ENCODE measurements at places on chromosomes 1 and 21. TPM values are rescaled to one million over a fixed set of nuclear protein-coding genes. Genes with fewer than 3 reads are reported as not detected.
A peak's percentile ranks its signal among the peaks of the same experiment; 100 is the strongest.

Gene MATN1
- not detected for total RNA-seq

Gene RGS18
- total RNA-seq: 2.0 TPM

DNA sequence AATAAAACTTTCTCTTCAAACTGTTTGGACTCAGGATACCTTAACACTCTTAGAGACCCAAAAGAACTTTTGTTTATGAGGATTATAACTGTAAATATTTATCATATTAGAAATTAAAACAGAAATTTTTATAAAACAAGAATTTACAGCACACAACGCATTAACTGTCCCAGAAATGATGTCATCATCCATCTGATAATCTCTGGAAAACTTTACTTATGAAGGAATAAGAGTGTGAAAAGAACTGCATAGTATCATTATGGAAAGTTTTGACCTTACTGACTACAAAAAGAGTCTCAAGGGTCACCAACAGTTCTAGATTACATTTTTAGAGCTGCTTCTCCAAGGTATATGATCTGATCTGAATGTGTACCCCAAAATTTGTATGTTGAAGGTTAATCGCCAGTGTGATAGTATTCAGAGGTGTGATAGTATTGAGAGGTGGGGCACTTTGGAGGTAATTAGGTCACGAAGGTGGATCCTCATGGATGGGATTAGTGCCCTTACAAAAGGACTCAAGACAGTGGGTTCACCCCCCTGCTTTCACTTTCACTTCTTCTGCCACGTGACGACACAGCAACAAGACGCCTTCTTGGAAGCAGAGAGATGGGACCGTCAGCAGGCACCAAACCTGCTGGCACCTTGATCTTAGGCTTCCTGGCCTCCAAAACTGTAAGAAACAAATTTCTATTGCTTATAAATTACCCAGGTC is 95.7 kb upstream of the NR5A2 start:
- DNase-seq: no peak

GRCh38 chr1:183633676-183634343 is 1.8 kb downstream of the ARPC5 start:
- no peak for DNase-seq

GRCh38 chr1:169207797-169208520 is 101.5 kb downstream of the ATP1B1 start:
- DNase-seq: no peak

GRCh38 chr1:222909586-222909985 is 94.7 kb downstream of the DISP1 start:
- DNase-seq: no peak

- DNase-seq: no peak
Measured at GRCh38 chr1:27858949-27859576, 13.3 kb upstream of the THEMIS2 start.

DNA sequence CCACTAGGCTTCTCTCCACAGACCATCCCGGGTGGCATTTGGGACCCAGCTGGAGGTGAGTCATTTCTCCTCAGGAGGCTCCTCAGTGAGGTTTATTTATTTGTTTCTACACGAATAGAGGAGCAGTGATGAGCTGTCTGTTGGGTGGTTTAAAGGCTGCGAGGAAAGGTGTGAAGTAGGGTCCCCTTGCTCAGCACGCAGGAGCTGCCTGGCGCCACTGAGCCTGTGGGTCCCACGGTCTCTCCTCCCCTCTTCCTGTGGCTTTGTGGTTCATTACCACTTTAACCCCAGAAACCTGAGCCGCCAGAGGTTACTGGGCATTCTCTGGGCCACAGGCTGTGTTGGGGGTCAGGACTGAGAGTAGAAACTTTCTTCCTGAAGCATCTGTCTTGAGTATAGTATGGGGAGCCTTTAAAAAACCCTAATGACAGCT is 39.9 kb downstream of the IL6R start:
- DNase-seq: no peak

DNA sequence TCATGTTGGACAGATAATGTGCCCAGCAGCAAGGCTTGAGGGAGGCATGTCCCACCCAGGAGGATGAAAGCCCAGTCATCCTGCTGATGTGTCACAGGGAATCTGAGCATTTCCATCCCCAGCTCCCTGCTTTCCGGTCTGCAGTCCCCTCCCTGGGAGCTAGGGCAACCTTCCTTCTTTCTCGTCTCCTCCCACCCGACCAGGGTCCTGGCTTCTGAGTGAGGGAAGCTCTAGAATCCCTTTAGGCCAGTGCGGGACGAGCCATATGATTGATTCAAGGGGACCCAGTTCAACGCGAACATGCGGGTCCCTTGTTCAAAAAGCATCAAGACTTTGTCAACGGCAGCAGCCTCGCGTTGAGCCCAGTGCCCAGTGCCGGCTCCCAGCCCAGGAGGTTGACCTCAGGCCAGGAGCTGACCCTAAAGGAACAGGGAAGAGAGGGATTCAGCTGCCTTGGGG is 96.7 kb upstream of the TMPRSS2 start:
- DNase-seq: no peak

Gene AMY1C
- total RNA-seq: not detected

GRCh38 chr1:111275780-111276433 is 14.7 kb upstream of the CHIA start:
- no peak for DNase-seq

DNA sequence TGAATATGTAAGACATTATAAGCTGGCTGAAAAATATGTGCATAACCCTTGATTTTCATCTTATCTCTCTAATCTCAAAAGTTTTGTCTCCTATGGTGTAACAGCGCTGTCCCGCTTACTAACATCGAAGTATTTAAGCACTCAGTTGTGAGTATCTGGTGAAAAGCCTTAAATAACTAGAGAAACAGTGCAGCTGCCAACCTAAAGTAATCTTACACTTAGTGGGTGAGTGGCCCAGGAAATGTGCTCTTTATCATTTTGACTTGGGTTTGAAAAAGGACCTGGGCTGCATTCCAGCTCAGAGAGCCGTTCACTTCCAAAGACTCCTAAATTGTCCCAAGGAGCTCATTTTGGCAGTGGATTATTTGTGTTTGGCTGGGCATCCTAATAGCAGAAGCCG is 225.9 kb downstream of the SPATA17 start:
- no peak for DNase-seq

GRCh38 chr1:47662068-47662467 is 224.2 kb downstream of the FOXD2 start:
- DNase-seq: no peak

GRCh38 chr1:76035053-76035452 is 39.5 kb upstream of the ST6GALNAC3 start:
- DNase-seq: no peak

GRCh38 chr1:245025525-245025924 is 129.3 kb upstream of the KIF26B start:
- no peak for DNase-seq

GRCh38 chr1:26015358-26015757 is 6.2 kb upstream of the EXTL1 start:
- DNase-seq: no peak

Gene NHLH1
- 0.15 TPM for total RNA-seq

- no peak for DNase-seq
Measured at GRCh38 chr21:39149882-39150281, 33.4 kb downstream of the PSMG1 start.

GRCh38 chr21:42608446-42608845 is 45.0 kb upstream of the PDE9A start:
- DNase-seq: no peak

GRCh38 chr1:93723110-93723509 is 41.5 kb upstream of the BCAR3 start:
- no peak for DNase-seq

Gene CDK18
- total RNA-seq: 9.2 TPM

DNA sequence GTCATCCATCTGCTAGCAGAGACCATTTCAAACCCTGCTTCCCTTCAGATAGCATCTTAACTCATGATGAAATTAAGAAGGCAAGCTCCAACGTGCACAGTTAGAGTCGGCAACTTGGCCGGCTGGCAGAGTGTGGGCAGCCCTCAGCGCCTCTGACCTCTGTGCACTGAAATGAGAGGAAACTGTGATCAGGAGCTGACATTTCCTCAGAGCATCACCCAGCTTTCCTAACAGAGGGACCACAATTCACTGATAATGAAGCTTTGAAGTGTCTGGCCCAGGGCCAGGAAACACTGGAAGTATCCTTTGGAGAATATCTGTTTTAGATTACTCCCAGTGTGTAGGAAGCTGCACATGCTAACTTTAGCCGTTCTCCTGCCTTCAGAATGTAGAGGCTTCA is 145.0 kb upstream of the ZC3H11B start:
- DNase-seq: no peak

- DNase-seq: no peak
Measured at GRCh38 chr1:168767894-168768584, 39.0 kb upstream of the DPT start.

DNA sequence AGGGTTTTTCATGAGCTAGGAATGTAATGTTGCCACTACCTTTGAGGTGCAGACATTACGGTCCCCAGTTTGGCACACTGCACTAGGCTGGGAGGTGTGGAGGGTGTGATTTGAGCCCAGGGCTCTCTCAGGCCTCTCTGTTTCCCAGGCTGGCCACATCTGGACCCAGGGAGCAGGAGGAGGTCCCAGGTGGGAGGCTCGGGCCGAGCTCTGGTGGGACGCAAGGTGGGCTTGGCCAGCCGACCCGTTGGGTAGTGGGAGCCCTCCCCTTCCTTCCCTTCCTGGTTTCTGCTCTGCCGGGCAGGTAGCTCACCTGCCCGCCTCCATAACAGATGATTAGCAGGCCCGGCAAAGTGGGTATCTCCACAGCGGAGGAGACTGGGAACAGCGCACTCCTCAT is 146.2 kb upstream of the TMEM51 start:
- DNase-seq: no peak

Gene NUDT4B
- total RNA-seq: 7.9 TPM

- no peak for DNase-seq
Measured at GRCh38 chr1:231182317-231182716, 20.5 kb downstream of the TRIM67 start.

Gene IL20
- total RNA-seq: 1.5 TPM

DNA sequence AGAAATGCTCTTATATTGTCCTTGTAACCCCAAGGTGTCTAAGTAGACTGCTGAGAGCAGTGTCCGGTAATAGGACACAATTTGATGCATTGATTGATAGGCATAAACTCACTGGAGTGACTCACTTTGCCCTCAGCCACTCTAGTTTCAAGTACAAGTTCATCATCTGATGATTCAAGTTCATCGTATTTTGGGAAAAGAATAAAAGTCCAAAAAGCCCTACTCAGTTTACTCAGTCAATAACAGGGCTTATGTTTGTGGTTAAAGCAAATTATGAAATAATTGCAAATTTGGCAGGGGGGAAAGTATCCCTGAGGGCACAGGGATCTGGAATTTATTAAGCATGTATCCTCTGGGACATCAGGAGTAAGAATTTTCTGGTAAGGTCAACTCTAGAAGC is 7.6 kb upstream of the ATF3 start:
- no peak for DNase-seq

GRCh38 chr1:59445040-59445439 is 148.1 kb downstream of the FGGY start:
- DNase-seq: no peak

DNA sequence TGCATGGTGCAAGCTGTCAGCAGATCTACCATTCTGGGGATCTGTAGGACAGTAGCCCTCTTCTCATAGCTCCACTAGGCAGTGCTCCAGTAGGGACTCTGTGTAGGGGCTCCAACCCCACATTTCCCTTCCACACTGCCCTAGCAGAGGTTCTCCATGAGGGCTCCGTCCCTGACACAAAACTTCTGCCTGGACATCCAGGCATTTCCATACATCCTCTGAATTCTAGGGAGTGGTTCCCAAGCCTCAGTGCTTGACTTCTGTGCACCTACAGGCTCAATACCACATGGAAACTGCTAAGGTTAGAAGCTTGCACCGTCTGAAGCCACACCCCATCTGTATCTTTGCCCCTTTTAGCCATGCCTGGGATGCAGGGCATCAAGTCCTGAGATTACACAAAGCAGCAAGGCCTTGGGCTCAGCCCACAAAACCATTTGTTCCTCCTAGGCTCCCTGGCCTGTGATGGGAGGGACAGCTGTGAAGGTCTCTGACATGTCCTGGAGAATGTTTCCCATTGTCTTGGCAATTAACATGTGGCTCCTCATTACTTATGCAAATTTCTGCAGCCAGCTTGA is 117.0 kb upstream of the NFIA start:
- no peak for DNase-seq

GRCh38 chr1:28855469-28855951 is 43.5 kb downstream of the OPRD1 start:
- DNase-seq: no peak

- no peak for DNase-seq
Measured at GRCh38 chr1:12478612-12478985, 139.4 kb downstream of the DHRS3 start.

GRCh38 chr1:75265792-75266191 is 131.6 kb downstream of the LHX8 start:
- no peak for DNase-seq

- no peak for DNase-seq
Measured at GRCh38 chr1:113363935-113364334, 26.4 kb upstream of the MAGI3 start.

- no peak for DNase-seq
Measured at GRCh38 chr21:34052171-34052570, 21.2 kb upstream of the MRPS6 start.

DNA sequence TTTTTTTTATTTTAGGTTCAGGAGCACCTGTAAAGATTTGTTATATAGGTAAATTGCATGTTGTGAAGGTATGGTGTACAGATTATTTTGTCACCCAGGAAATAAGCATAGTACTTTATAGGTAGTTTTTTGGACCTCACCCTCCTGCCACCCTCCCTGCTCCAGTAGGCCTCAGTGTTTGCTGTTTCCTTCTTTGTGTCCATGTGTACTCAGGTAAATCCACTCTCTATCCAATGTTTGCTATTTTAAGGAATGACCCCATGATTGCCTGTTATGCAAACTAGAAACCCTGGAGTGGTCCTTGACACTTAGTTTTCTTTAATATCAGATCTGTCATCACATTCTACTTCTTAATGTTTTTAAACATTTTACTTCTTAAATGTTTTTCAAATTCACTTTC is 33.9 kb downstream of the LHX9 start:
- DNase-seq: no peak

- no peak for DNase-seq
Measured at GRCh38 chr1:7356079-7356478, 415.0 kb upstream of the VAMP3 start.

GRCh38 chr21:40687625-40688024 is 159.3 kb downstream of the DSCAM start:
- DNase-seq: no peak

GRCh38 chr21:38760017-38760761 is 45.5 kb upstream of the ETS2 start:
- DNase-seq: no peak

Gene COL16A1
- total RNA-seq: 79.5 TPM

Gene RHD
- total RNA-seq: not detected

DNA sequence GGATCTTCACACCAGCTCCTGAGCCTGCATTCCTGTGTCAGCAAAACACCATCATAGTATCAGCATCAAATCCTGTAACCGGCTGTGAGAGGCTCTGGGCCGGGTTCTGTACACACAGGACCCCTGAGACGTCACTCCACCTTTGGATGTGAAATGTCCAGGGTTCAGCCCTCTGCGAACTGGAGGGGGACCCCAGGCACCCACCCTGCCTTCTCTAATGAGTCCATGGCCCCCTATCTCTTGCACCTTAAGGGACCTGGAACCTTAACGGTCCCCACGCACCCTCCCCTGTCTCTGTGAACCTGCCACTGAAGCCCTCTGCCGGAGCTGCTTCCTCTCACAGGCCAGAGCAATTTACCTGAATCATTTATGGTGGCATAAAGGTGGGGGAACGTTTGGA is 257.8 kb downstream of the NPHP4 start:
- DNase-seq: peak; percentile 28

GRCh38 chr1:95888941-95889390 is 655.0 kb downstream of the RWDD3 start:
- no peak for DNase-seq

Gene RHBDL2
- 0.33 TPM for total RNA-seq

Data from breast epithelium (tissue), 4 donors.